Activated CD4-positive, alpha-beta T cell treated with anti-CD3 and anti-CD28 coated beads for 36 hours (primary cell): ENCODE measurements at places on chromosomes 2 and 18. TPM values are rescaled to one million over a fixed set of nuclear protein-coding genes. Genes with fewer than 3 reads are reported as not detected.
A peak's percentile ranks its signal among the peaks of the same experiment; 100 is the strongest.

The ALK gene
- not detected for total RNA-seq

The MRPL53 gene
- 87.4 TPM for total RNA-seq

The EFHD1 gene
- total RNA-seq = not detected

The STPG4 gene
- 0.14 TPM for total RNA-seq

The ICOS gene
- total RNA-seq = 161 TPM

DNA sequence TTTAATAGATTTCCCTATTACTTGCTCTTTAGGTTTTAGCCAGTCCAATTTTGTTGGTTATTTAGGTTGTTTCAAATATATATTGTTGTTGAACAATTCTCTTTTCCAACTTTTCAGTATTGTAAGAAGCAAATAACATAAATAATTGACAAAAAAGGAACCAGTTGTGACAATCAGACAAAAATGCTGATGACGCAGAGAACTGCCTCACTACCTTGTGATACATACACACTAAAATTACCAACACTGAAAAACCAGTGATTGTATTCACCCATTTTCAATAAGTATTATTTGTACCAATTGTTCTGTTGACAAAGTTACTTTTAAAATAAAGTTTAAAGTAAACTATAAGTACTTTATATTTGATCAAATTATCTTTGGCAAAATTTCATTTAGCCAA is 43.1 kb upstream of the NABP1 start:
- no peak overlapping the region for H3K4me3 ChIP-seq
- peaks cover 50% of the 10 kb centered on the region for H3K4me1 ChIP-seq
- H3K27me3 ChIP-seq = no peaks in the 10 kb centered on the region
- no peak overlapping the region for H3K27ac ChIP-seq
- DNase-seq = no peak
- H3K36me3 ChIP-seq = no peaks in the 10 kb centered on the region

- H3K4me3 ChIP-seq = no peak overlapping the region
- H3K27me3 ChIP-seq = peaks cover 2% of the 10 kb centered on the region
- no peak overlapping the region for H3K27ac ChIP-seq
- DNase-seq = no peak
- no peaks in the 10 kb centered on the region for H3K36me3 ChIP-seq
- H3K4me1 ChIP-seq = peaks cover 7% of the 10 kb centered on the region
Measured at GRCh38 chr2:173043897-173044519, 31.6 kb upstream of the MAP3K20 start.

DNA sequence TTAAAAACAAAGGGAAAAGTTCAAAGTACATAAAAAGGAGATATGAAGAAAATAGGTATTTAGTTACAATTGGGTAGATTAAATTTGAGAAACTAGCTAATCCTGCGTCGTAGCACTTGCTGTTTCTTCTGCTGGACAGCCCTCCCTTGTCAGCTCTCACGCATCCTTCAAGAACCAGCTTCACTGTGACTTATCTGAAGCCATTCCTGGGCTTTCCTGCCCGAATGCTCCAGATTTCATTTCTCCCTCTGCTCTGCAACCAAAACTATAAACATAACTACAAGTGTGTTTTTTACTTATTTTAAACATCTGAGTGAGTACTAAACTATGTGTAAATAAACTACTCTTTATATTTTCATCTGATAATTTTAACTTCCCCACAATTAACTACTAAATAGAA is 149.2 kb downstream of the MTCL1 start:
- H3K4me1 ChIP-seq = no peaks in the 10 kb centered on the region
- H3K27ac ChIP-seq = no peak overlapping the region
- H3K36me3 ChIP-seq = no peaks in the 10 kb centered on the region
- no peak for DNase-seq

GRCh38 chr18:35474884-35475283 is 22.9 kb downstream of the INO80C start:
- H3K4me1 ChIP-seq = peaks cover 23% of the 10 kb centered on the region
- H3K27ac ChIP-seq = no peak overlapping the region
- peaks cover 44% of the 10 kb centered on the region for H3K36me3 ChIP-seq
- no peaks in the 10 kb centered on the region for H3K27me3 ChIP-seq
- no peak for DNase-seq

- peaks cover 22% of the 10 kb centered on the region for H3K4me1 ChIP-seq
- no peaks in the 10 kb centered on the region for H3K36me3 ChIP-seq
- peak overlapping the region; percentile 84 for H3K27ac ChIP-seq
Measured at GRCh38 chr18:5456577-5457461, 87.0 kb downstream of the EPB41L3 start.

GRCh38 chr2:95277246-95277906 is 3.1 kb downstream of the PROM2 start:
- no peaks in the 10 kb centered on the region for H3K27me3 ChIP-seq
- H3K27ac ChIP-seq = no peak overlapping the region
- no peak overlapping the region for H3K4me3 ChIP-seq
- H3K36me3 ChIP-seq = no peaks in the 10 kb centered on the region
- DNase-seq = no peak

DNA sequence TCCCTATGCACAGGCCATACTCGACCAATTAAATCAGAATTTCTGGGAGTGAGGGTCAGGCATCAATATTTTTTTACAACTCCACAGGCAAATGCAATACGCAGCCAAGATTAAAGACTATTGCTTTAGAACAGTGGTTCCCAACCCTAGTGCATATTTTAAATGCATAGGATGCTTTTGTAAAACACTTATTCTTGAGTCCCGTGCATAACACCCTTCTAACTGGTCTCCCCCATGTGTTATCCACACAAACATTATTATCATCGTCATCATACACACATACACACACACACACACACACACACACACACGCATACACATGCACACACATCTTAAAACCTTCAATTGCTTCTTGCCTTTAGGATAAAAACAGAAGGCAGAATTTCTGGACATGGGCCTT is 145.0 kb upstream of the PELI1 start:
- no peak for DNase-seq
- H3K27me3 ChIP-seq = peaks cover 2% of the 10 kb centered on the region
- no peaks in the 10 kb centered on the region for H3K4me1 ChIP-seq
- H3K36me3 ChIP-seq = no peaks in the 10 kb centered on the region
- H3K4me3 ChIP-seq = no peak overlapping the region

DNA sequence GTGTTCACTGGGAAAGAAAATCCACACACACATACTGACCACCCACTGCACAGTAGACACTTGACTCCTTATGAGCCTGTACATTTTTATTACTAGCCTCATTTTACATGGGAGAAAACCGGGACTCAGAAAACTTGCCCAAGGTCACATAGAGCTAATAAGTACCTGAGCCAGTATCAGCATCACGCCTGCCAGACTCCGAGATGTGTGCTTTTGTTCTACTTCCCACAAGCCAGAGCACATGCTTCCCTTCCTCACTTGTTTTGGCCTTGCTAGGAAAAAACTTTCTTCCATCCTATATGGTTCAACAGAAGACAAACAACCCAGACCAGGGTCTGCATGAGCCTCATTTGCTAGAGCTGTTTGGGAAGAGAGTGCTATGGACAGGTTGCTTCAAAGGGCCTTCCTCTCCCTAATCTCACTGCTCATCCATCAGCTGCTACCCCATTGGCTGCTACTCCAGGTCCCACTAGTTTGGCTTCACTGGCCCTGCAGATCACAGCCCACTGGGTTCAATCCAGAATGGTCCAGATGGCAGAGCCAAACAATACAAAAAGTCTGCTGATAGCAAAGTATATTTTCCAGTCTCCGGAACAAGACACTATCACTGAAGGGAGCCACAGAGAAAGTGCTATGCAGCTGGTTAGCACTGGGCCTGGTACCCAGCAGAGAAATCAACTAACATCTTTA is 63.9 kb downstream of the STK39 start:
- H3K27ac ChIP-seq = peak overlapping the region; percentile 64
- peaks cover 13% of the 10 kb centered on the region for H3K36me3 ChIP-seq
- H3K27me3 ChIP-seq = no peaks in the 10 kb centered on the region

- peaks cover 7% of the 10 kb centered on the region for H3K4me1 ChIP-seq
- no peaks in the 10 kb centered on the region for H3K36me3 ChIP-seq
- DNase-seq = peak; percentile 23
- H3K4me3 ChIP-seq = no peak overlapping the region
Measured at GRCh38 chr2:236440110-236440881, 129.3 kb upstream of the ACKR3 start.

GRCh38 chr2:72145658-72146329 is 1.9 kb downstream of the CYP26B1 start:
- peak overlapping the region; percentile 49 for H3K4me3 ChIP-seq
- no peak overlapping the region for H3K27ac ChIP-seq
- peaks cover 59% of the 10 kb centered on the region for H3K27me3 ChIP-seq
- peaks cover 43% of the 10 kb centered on the region for H3K4me1 ChIP-seq

- no peaks in the 10 kb centered on the region for H3K27me3 ChIP-seq
- no peak overlapping the region for H3K4me3 ChIP-seq
- H3K27ac ChIP-seq = no peak overlapping the region
- no peaks in the 10 kb centered on the region for H3K36me3 ChIP-seq
- no peaks in the 10 kb centered on the region for H3K4me1 ChIP-seq
- no peak for DNase-seq
Measured at GRCh38 chr2:10466801-10467200, 18.7 kb upstream of the ODC1 start.
